Activated naive CD8-positive, alpha-beta T cell treated with anti-CD3 and anti-CD28 coated beads, Interleukin-2, amount 10 ng/mL, durations not matched to agents 7 days and 5 days (primary cell): ENCODE measurements at places on chromosomes 12 and 14.

GRCh38 chr12:128121424-128121823 is 145.5 kb upstream of the TMEM132C start:
- no peak for DNase-seq

GRCh38 chr12:27425306-27425705 is 21.2 kb upstream of the SMCO2 start:
- no peak for DNase-seq

DNA sequence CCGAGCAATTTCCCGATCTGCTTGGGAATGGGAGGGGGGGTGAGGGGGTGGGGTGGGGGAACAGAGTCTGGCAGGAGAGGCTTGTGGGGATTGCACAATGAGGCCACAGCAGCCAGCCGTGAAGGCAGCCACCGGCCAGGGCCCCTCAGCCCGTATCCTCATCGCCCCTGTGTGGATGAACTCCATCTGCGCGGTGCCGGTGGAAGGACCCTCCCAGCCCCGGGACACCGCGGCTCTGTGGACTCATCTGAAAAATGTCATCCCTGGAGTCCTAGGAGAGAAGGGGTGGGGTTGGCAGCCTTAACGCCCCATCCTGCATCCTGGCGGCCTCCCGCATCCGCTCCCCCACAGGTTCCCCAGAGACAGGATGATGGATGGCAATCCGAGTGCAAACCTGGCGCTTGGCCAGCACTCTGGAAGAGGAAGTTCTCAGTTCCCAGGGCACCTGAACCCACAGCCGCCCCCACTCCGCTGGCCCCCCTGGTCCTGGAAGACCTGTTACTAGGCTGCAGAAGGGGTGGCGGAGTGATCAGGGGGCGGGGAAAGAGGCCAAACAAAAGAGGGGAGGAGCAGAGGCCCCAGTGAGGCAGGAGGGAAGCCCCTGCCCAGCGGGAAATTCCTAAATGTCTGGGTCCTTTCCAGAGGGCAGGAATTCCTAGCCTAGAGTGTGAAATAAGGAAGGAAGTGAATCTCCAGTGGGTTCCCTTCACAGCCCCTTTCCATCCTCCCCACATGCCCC is 1.2 kb upstream of the TNFAIP2 start:
- no peak for DNase-seq

DNA sequence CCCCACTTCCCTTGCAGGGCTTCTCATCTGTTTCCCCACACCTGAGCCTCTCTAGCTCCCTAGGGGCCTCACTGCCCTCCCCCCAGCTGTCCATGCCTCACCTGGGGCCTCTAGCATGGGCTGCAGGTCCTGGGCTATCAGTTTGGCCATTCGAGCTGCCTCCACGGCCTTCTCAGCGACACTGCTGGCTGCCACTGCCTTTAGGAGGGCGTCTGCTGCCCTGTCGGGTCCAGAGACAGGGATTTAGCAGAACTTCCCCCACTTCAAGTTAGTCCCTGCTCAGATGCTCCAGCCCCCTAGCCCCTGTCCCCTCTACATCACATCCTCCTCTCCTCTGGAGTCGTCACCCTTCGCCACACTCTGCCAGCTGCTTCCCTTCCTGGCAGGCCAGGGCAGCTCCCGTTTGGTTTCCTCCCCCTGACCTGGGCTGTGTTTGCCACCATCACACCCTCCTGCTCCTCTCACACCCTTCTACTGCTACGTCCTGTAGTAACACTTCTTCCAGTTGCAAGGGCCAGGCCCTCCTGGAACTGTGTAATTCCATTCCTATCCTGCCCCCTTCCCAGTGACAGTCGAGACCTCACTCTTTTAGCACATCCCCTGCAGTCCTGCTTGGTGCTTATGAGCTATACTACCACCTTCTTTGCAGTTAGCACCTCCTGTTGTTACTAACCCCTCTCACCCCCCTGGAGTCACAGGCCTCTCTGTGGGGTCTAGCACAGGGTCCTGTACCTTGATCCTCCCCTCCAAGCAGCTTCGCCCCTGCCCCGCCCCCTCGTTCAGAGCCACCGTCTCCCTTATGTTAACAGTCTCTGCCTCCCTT is 4.3 kb upstream of the AP1G2 start:
- DNase-seq: peak; percentile 28

- DNase-seq: no peak
Observed at GRCh38 chr14:96143906-96144305, 60.7 kb upstream of the BDKRB2 start.

- no peak for DNase-seq
Observed at GRCh38 chr12:92111256-92111655, 34.4 kb downstream of the BTG1 start.
